Vagina (tissue), 2 donors: ENCODE measurements at places on chromosomes 7 and 10. TPM values are rescaled to one million over a fixed set of nuclear protein-coding genes. Genes with fewer than 3 reads are reported as not detected.

DNA sequence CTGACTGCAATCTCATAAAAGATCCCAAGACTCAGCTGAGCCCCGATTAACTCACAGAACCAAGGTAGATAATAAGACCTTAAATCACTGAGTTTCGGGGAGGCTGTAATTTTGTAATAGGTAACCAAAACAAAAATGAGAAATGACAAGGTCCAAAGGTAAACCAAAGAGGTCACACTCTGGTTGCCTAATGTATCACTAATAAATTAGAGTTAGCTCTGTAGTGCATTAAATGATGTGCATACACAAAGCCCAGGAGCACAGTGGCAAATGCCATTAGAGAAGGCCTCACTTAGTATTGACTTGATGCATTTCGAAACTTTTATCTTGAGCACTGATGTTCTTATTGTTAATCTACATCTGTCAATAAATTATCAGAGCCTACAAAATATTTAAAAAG, 237.7 kb upstream of the CCDC6 start:
- DNase-seq: no peak

GRCh38 chr7:47893721-47894365, 54.4 kb downstream of the PKD1L1 start:
- no peak for DNase-seq

GRCh38 chr7:149825567-149826343, 12.4 kb upstream of the ZNF862 start:
- DNase-seq: no peak

GRCh38 chr10:123398180-123398591, 244.0 kb downstream of the BUB3 start:
- DNase-seq: no peak

GRCh38 chr10:104387130-104387888, 33.7 kb downstream of the CFAP58 start:
- DNase-seq: no peak

- DNase-seq: no peak
These were observed 1085.5 kb downstream of the SORCS1 start for GRCh38 chr10:106078895-106079576.

GRCh38 chr10:6136215-6137201, 47.7 kb downstream of the RBM17 start:
- DNase-seq: no peak

- DNase-seq: no peak
These were observed 634 bp downstream of the EZH2 start for GRCh38 chr7:148883266-148884048.

ABCF2 gene
- 25.3 TPM for total RNA-seq

- no peak for DNase-seq
These were observed 251.2 kb downstream of the PRPF18 start for GRCh38 chr10:13837966-13838365.

SLC18A3 gene
- total RNA-seq: 0.49 TPM

NYAP1 gene
- 3.9 TPM for total RNA-seq

STRIP2 gene
- 0.49 TPM for total RNA-seq

C10orf95 gene
- not detected for total RNA-seq

HMX2 gene
- not detected for total RNA-seq

MAGI2 gene
- 6.9 TPM for total RNA-seq

VENTX gene
- 0.98 TPM for total RNA-seq

ANKIB1 gene
- total RNA-seq: 27.7 TPM

DNA sequence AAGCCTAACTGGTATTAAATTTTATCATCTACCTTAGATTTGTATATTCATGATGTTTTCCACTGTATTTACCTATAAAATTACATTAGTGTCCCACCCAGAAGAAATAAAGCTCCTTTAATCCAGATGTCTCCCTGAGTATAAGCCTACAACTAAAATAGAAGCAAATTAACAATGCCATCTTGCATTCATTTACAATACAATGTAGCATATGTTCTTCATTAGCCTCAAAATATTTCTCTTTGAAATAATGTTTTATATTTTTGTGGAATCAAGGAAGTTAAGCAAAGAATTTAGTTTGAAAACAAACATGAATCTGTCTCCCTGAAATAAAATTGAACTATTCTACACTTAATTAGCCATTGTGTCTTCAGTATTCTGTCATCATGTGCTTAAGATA, 112.3 kb downstream of the CACNA2D1 start:
- DNase-seq: no peak

FAM25A gene
- total RNA-seq: 40.0 TPM

- no peak for DNase-seq
These were observed 278.5 kb downstream of the REEP3 start for GRCh38 chr10:63799521-63800300.

SPDYE11 gene
- total RNA-seq: not detected

PDGFA gene
- total RNA-seq: 31.2 TPM

DNA sequence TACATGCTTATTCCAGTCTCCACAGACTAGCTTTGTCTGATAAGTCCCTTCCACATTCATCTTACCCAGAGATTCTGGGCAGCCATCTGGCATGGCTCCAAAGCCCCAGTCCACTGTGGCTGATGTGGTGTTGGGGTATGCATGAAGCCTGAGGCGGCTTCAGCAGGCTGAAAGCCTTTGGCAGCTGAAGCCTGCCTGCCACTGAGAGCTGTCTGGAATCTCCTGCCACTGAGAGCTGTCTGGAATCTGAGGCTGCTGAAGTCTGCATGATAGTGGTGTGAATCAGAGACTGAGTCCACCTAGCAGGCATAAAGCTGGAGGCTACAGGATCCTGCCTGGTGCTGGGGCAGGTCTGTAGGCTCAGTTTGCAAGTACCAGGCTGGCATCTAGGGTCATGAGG, 87.1 kb downstream of the DYNC1I1 start:
- no peak for DNase-seq

- no peak for DNase-seq
These were observed 36.9 kb downstream of the MLLT10 start for GRCh38 chr10:21570761-21571521.

DNA sequence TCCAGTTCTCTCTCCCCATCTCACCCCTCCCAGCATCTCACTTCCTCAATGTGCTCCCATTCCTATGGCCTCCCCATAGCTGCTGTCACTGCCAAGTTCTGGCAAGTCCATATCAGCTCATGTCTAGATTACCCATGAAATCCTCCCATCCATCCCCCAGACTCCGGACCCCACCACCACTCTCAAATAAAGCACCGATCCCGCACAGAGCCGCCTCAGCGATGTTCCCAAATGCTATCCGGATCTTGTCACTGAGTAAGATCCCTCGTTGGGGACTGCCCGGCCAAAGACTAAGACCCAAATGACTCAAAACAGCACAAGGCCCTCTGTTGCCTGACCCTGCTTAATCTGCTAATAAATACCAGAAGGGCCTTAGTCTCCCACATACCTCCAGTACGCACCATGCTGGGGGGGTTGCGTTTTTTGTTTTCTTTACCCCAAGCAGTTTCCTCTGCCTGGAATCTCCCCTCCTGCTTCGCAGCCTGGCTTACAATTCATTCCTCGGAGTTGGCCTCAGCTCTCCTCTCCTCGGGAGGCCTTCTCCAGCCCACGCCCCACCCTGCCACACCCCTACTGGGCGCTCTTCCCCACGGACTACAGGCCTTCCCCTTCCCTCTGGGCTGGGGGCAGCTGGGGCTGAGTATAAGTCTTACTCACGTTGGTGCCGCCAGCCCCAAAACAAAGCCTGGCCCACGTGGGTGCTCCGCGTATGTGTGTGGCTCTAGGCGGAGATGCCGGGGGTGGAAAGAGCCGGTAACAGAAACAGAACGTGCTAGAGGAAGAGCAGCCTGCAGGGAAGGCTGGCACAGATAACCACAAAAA, 1.8 kb upstream of the DUSP5 start:
- DNase-seq: no peak

ACTR3C gene
- total RNA-seq: 24.1 TPM

DNA sequence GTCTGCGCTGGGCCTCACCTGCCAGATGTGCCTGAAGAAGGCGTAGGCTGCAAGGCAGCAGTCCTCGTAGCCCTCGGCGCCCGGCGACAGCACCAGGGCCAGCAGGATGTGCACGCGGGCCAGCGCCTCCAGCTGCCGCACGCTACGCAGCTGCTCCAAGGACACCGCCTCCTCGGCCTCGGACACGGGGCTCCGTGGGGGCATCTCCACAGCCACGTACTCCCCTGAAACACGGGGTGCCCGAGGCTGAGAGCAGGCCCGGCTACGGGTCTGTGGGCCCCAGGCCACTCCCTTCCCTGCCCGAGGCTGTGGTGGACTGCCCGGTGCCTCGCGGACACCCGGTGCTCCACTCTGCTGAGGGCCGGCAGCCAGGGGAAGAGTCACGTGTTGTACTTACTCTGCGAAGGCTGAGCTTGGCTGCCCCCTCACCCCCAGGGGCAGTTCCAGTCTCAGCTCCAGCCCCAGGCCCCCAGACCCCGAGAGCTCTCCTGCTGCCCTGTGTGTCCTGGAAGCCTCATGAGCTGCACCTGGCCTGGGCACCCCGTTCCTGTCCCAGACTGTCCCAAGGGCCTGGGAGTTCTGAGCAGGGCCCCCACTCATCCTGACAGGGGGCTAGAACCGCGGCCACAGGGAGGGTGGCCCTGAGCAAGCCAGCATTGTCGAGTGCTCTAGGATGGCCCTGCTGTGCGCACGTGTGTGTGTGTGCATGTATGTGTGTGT, 62.8 kb downstream of the CFAP46 start:
- no peak for DNase-seq

TAC1 gene
- total RNA-seq: 7.1 TPM

- DNase-seq: no peak
These were observed 94.0 kb downstream of the MMRN2 start for GRCh38 chr10:86863484-86863842.

ITIH2 gene
- not detected for total RNA-seq

DNA sequence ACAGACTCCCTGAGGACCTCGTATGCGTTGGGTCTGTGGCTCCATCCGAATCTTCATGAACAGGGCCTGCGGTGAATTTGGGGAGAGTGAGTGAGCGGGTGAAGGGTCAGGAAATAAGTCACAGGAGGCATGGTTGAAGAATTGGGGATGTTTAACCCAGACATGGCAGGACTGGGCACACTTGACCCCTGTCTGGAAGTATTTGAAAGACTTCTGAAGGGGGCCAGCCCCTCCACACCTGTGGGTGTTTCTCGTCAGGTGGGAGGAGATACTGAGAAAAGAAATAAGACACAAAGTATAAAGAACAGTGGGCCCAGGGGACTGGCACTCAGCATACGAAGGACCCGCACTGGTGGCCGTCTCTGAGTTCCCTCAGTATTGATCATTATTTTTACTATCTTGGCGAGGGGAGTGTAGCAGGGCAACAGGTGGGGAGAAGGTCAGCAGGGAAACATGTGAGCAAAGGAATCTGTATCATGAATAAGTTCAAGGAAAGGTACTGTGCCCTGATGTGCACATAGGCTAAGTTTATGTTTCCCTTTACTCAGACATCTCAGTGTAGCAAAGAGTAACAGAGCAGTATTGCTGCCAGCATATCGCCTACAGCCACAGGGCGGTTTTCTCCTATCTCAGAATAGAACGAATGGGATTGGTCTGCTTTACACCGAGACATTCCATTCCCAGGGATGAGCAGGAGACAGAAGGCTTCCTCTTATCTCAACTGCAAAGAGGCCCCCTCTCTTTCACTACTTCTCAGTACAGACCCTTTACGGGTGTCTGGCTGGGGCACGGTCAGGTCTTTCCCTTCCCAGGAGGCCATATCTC, 38.2 kb upstream of the PFKFB3 start:
- peak; percentile 86 for DNase-seq

NODAL gene
- total RNA-seq: not detected

DNA sequence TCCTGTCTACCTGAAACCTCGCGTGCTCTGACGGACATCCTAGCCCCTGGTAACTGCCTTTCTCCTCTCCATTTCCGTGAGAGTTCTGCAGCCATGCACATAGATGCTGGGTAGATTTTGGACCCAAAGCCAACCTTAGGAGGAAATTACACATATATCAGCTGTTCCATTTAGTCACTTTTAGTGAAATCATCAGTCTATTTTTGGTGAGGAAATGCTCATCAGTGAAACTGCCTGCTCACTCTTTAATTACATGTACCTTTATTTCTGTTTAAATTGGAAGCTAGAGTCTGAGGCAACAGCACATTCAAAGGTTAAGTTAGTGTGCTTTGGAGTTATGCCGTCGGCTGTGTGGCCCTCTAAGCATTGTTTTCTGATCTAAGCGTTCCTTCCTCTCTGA, 231.3 kb downstream of the WDR37 start:
- DNase-seq: no peak

GRCh38 chr10:62237966-62238365, 30.7 kb downstream of the RTKN2 start:
- no peak for DNase-seq

GRCh38 chr7:30281263-30281662, 3.1 kb upstream of the ZNRF2 start:
- DNase-seq: no peak

GRCh38 chr7:1912593-1913465, 242.8 kb downstream of the ELFN1 start:
- no peak for DNase-seq

PRKAR2B gene
- 16.5 TPM for total RNA-seq

- DNase-seq: no peak
These were observed 13.6 kb downstream of the EIF4EBP2 start for GRCh38 chr10:70417568-70417967.

- no peak for DNase-seq
These were observed 393.6 kb upstream of the STEAP1 start for GRCh38 chr7:89760690-89761089.

DNA sequence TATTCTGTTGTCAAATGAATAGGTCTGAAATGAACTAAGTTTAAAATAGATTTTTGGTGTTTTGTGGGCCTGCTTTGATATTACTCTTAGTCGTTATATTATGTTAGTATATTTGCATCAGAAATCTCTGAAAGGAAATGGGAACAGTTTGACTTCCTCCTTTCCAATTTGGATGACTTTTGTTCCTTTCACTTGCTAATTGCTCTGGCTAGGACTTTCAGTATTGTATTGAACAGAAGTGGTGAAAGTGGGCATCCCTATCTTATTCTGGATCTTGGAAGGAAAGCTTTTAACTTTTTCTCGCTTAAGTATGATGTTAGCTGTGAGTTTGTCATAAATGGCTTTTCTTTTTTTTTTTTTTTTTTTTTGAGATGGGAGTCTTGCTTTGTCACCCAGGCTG, 273.6 kb upstream of the DKK1 start:
- DNase-seq: no peak

- no peak for DNase-seq
These were observed 348.2 kb upstream of the C7orf33 start for GRCh38 chr7:148242294-148242821.

DNA sequence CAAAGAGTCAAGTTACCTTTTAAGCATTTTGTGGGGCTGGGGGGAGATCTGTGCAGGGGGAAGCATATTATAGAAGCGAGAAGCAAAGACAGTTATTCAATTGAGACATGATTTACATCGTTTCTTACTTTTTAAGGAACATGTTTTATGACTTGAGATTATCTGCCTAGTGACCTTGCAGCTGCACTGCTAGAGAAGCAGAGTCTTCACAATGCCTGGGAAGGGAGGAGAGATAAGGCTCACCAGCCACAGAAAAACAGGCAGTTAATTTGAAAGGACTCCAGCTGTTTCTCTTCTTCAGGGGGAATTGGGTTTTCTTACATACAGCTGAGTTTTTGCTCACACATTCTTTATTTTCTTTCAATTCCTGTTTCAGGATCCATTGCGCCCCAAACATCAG, 31.0 kb downstream of the PHYH start:
- DNase-seq: no peak

DNA sequence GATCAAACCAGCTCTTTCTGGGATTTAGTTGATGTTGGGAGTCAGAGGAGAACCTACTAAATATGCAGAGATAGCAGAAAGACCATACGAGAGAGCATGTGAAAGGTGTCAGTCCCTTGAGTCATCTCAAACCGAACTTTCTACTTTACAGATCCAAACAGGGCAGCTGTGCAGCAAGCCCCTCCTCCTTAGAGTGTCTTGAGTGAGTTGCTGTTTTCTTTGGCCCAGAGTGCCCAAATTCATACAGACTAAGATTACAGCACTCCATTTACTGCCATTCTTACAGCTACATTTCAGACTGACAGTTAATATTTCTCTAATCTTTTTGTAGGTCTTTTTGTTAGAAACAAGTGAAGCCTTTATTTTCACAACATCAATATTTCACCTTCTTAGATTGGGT, 53.4 kb downstream of the NRCAM start:
- DNase-seq: no peak
